Heart right ventricle (tissue), 16 donors: ENCODE measurements at places on chromosomes 3 and 15. TPM values are rescaled to one million over a fixed set of nuclear protein-coding genes. Genes with fewer than 3 reads are reported as not detected.

- H3K27me3 ChIP-seq, result no peaks in the 10 kb centered on the region
- no peaks in the 10 kb centered on the region for H3K36me3 ChIP-seq
- H3K4me1 ChIP-seq, result no peaks in the 10 kb centered on the region
- no peak overlapping the region for H3K27ac ChIP-seq
Observed at GRCh38 chr3:126245811-126246727, 65.7 kb upstream of the ALDH1L1 start.

DNA sequence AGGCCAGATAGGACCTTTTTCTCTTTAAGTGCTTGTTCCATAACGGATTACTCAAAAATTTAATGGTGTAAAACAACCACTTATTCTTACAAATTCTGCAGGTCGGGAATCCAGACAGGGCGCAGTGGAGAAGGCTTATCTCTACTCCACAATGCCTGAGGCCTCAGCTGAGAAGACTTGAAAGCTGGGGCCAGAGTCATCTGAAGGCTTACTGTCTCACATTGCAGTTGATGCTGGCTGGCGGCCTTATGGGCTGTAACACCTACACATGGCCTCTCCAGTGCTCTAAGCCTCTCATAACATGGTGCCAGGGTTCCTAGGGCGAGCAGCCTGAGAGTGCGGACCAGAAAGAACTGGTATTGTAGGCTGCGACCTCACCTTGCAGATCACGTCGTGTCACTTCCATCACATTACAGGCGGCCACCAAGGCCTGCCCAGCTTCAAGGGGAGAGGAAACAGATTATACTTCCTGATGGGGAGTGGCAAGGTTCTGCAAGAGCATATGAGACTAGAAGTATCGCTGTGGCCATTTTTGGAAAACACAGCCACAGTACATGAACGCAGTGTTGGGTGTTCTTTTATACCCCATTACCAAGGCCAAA, 32.4 kb downstream of the CMTM7 start:
- no peak overlapping the region for H3K27ac ChIP-seq
- H3K4me3 ChIP-seq, result no peak overlapping the region
- no peak for DNase-seq
- H3K27me3 ChIP-seq, result no peaks in the 10 kb centered on the region

- peak overlapping the region; percentile 97 for H3K27ac ChIP-seq
- no peak overlapping the region for H3K4me3 ChIP-seq
- no peak for DNase-seq
- H3K36me3 ChIP-seq, result no peaks in the 10 kb centered on the region
Observed at GRCh38 chr3:177197727-177198460, 612 bp upstream of the TBL1XR1 start.

GRCh38 chr3:151770956-151771355, 37.2 kb downstream of the AADACL2 start:
- no peak overlapping the region for H3K4me3 ChIP-seq
- H3K27ac ChIP-seq, result peak overlapping the region; percentile 68
- no peaks in the 10 kb centered on the region for H3K27me3 ChIP-seq
- peak; percentile 61 for DNase-seq
- peaks cover 45% of the 10 kb centered on the region for H3K4me1 ChIP-seq

The VEPH1 gene
- total RNA-seq, result 0.69 TPM

DNA sequence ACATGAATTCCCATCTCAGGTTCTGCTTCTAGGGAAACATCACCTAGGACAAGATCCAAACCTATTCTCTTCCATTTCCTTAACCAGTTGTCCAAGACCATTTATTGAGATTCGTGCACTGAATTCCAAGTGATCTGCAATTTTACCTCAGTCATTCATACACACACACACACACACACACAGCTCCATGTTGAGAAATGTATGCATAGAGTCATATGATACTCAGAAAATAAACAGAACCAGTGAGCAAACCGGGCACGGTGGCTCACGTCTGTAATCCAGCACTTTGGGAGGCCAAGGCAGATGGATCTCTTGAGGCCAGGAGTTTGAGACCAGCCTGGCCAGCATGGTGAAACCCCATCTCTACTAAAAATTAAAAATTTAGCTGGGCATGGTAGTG, 6.1 kb upstream of the KPNA1 start:
- DNase-seq, result no peak
- H3K27me3 ChIP-seq, result no peaks in the 10 kb centered on the region
- no peaks in the 10 kb centered on the region for H3K36me3 ChIP-seq

DNA sequence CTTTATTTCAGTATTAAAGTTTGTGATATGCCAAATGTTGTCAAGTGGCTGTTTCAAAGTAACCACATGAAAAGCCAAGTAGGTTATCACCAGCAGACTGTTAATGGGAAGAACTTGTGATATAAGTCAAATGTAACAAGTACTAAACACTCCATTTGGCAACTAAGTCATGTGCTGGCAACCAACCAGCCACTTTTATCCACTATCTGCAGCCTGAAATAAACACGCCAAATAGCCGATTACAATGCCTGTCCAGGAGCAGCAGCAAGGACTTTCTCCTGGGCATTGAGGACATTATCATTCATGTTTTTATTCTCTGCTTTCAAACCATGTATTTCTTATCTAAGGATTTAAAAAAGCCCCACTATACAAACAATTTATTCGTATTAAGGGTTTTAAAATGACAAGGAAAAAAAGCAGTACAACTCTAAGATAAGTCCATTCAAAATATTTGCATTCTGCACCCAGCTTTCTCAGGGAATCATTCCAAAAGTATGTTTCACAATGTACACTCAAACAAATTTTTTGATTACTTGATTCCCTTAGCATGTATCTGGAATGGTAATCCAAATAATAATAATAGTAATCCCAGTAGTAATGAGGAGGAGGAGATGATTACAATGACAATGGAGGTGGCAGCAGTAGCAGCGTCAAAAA, 448.6 kb downstream of the ERC2 start:
- no peak for DNase-seq
- no peaks in the 10 kb centered on the region for H3K27me3 ChIP-seq
- no peaks in the 10 kb centered on the region for H3K36me3 ChIP-seq
- H3K4me1 ChIP-seq, result no peaks in the 10 kb centered on the region
- no peak overlapping the region for H3K27ac ChIP-seq

DNA sequence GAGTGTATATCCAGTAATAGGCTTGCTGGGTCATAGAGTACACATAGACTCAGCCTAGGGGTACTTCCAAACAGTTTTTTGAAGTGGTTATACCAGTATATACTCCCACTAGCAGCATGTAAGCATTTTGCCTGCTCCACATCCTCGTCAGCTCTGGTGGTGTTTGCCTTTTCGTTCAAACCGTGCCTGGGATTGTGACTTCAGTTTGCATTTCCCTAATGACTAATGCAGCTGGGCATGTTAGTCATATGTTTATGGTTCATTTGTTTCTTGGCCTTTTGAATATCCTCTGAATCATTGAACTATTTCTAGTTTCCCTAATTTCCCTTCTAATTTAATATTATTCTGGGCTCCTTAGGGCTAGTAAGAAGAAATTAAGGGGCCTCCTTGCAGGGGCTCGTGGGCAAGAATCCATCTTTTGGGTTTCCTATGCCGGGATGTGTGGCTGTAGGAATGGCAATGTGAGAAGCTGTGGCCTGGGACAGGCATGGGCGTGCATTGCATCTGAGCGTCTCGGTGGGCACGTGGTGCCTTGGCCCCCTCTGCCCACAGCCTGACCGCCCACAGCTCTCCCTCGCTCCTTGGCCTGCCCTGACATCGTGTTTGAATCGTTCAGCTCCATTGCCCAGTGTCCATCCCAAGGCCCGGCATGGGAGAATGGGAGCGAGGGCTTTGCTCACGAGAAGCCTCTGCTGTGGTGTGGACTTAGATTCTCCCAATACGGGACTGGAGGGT, 26.4 kb downstream of the FAH start:
- DNase-seq, result no peak
- H3K4me1 ChIP-seq, result peaks cover 26% of the 10 kb centered on the region
- no peak overlapping the region for H3K27ac ChIP-seq
- H3K4me3 ChIP-seq, result no peak overlapping the region
- H3K27me3 ChIP-seq, result no peaks in the 10 kb centered on the region
- H3K36me3 ChIP-seq, result no peaks in the 10 kb centered on the region

The SLC9C1 gene
- total RNA-seq, result 1.8 TPM

The ISG20 gene
- 5.3 TPM for total RNA-seq

The RHOV gene
- not detected for total RNA-seq

The CHAC1 gene
- total RNA-seq, result 1.0 TPM

- no peak for DNase-seq
- H3K4me1 ChIP-seq, result peaks cover 32% of the 10 kb centered on the region
- no peaks in the 10 kb centered on the region for H3K27me3 ChIP-seq
- H3K4me3 ChIP-seq, result no peak overlapping the region
Observed at GRCh38 chr15:75214293-75215096, 12.8 kb downstream of the C15orf39 start.

- no peak for DNase-seq
- no peak overlapping the region for H3K4me3 ChIP-seq
- no peaks in the 10 kb centered on the region for H3K4me1 ChIP-seq
- H3K36me3 ChIP-seq, result peaks cover 4% of the 10 kb centered on the region
- H3K27ac ChIP-seq, result no peak overlapping the region
Observed at GRCh38 chr3:64518496-64518895, 169.3 kb downstream of the ADAMTS9 start.

GRCh38 chr3:157872902-157873301, 233.3 kb downstream of the SHOX2 start:
- no peaks in the 10 kb centered on the region for H3K36me3 ChIP-seq
- no peaks in the 10 kb centered on the region for H3K27me3 ChIP-seq
- H3K4me3 ChIP-seq, result no peak overlapping the region
- DNase-seq, result no peak
- H3K27ac ChIP-seq, result no peak overlapping the region

DNA sequence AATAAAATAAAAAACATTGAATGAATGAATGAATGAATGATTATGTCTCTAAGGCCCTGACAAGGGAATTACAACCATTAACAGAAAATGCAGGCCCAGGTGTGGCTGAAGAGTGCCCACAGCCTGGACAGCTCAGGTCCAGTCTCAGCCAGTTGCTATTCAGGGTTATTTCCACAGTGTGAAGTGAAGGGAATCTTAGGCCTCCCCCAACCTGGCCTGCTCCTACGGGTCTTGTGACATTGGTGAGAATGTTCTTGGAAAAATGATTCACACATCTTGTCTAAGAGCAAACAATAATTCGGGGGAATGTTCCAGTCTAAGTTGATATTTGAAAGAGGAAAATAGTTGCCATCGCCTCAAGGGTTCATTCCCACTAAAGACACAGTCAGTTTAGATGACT, 37.0 kb downstream of the MINDY4B start:
- H3K4me1 ChIP-seq, result no peaks in the 10 kb centered on the region
- peak overlapping the region; percentile 38 for H3K27ac ChIP-seq
- no peak for DNase-seq

GRCh38 chr3:63069806-63070475, 194.7 kb upstream of the CADPS start:
- H3K27ac ChIP-seq, result no peak overlapping the region
- no peaks in the 10 kb centered on the region for H3K27me3 ChIP-seq
- H3K36me3 ChIP-seq, result no peaks in the 10 kb centered on the region

DNA sequence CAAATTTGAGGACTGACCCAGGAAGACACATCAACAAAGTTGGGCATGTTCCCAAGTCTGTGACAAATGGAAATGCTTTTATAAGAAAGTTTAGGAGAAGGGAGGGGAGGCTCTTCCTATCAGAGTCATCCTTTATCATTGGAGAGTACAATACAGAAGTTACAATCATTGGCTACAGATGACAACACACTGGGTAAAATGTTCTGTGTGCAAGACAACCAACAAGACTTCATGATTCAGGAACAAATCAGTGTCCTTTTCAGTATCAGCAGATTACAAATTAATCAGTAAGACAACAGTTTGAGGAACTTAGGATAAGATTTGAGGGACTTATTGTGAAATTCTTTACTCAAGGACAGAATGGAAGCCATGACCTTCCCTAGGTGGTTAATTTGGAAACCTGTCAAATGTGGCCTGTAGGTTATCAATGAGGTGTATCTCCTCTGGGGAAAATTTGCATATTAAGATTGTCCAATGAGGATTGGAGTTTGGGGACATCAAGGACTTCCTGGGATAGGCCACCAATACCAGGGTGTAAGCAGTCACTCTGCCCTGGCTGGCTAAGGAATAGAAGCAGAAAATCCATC, 274.4 kb upstream of the RORA start:
- DNase-seq, result no peak
- peaks cover 17% of the 10 kb centered on the region for H3K27me3 ChIP-seq
- H3K4me3 ChIP-seq, result no peak overlapping the region
- H3K4me1 ChIP-seq, result no peaks in the 10 kb centered on the region
- H3K36me3 ChIP-seq, result no peaks in the 10 kb centered on the region

GRCh38 chr3:125035217-125035616, 20.6 kb downstream of the HEG1 start:
- no peak overlapping the region for H3K27ac ChIP-seq
- peaks cover 4% of the 10 kb centered on the region for H3K36me3 ChIP-seq
- DNase-seq, result no peak
- peaks cover 74% of the 10 kb centered on the region for H3K4me1 ChIP-seq

DNA sequence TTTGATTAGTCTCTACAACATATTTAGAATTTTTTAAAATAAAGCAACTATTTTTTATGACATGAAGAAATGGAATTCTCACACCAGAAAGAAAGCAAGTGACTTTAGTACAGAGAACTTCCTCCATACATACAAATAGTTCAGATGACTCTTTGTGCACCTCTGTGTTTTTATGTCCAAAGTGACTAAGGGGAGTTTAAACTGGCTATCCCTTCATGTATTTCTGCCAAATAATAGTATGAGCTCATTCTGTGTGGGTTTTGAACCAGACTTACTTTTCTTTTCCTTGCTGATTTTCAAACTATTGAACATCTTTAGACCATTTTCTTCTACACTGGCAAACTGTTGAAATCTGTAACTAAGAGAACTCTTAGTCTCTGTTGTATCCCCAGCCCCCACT, 196.3 kb downstream of the EPHA3 start:
- no peak overlapping the region for H3K27ac ChIP-seq
- no peaks in the 10 kb centered on the region for H3K27me3 ChIP-seq
- no peaks in the 10 kb centered on the region for H3K4me1 ChIP-seq
- DNase-seq, result no peak
- no peaks in the 10 kb centered on the region for H3K36me3 ChIP-seq

The ZNF80 gene
- total RNA-seq, result 0.10 TPM

DNA sequence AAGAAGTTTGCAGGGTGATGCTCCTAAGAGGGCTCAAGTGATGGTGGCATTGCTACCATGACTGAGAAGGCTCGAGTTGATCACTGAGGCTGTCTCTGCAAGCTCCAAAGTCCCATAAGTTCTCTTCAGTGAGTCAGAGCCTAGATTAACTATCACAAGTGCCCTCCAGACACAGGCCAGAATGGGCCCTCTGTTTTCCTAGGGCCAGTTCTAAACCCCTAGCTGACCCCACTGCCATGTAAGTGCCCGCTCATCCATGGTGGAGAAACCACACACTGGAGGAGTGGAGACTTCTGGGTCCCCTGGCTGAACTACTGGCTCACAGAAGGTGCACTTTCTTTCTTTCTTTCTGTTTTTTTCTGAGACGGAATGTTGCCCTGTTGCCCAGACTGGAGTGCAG, 87.6 kb upstream of the WNT5A start:
- no peaks in the 10 kb centered on the region for H3K36me3 ChIP-seq
- no peak overlapping the region for H3K27ac ChIP-seq
- DNase-seq, result no peak
- H3K4me1 ChIP-seq, result no peaks in the 10 kb centered on the region

The GOLGA8K gene
- not detected for total RNA-seq

GRCh38 chr3:13543253-13543652, 5.7 kb upstream of the FBLN2 start:
- DNase-seq, result peak; percentile 65
- H3K4me1 ChIP-seq, result peaks cover 22% of the 10 kb centered on the region
- H3K27ac ChIP-seq, result peak overlapping the region; percentile 74
